ENCODE measurements at places on chromosomes 13 and 19.

GRCh38 chr13:31131470-31131961 is 30.2 kb downstream of the HSPH1 start:
- no peak for DNase-seq

- peak; percentile 86 for DNase-seq
Measured at GRCh38 chr13:50410921-50411746, 395.9 kb downstream of the KCNRG start.

GRCh38 chr19:14089662-14090508 is 666 bp downstream of the SAMD1 start:
- DNase-seq = peak; percentile 74

GRCh38 chr19:821825-822503 is at the start of gene PLPPR3:
Gene PLPPR3 (minus strand): TSS chr19:821955. CDS start chr19:821559, 396 bp downstream.
- no peak for DNase-seq

- DNase-seq = no peak
Measured at GRCh38 chr13:40146611-40147117, 491.2 kb downstream of the COG6 start.

GRCh38 chr13:111336666-111337065 is 16.2 kb downstream of the TEX29 start:
- DNase-seq = peak; percentile 49

DNA sequence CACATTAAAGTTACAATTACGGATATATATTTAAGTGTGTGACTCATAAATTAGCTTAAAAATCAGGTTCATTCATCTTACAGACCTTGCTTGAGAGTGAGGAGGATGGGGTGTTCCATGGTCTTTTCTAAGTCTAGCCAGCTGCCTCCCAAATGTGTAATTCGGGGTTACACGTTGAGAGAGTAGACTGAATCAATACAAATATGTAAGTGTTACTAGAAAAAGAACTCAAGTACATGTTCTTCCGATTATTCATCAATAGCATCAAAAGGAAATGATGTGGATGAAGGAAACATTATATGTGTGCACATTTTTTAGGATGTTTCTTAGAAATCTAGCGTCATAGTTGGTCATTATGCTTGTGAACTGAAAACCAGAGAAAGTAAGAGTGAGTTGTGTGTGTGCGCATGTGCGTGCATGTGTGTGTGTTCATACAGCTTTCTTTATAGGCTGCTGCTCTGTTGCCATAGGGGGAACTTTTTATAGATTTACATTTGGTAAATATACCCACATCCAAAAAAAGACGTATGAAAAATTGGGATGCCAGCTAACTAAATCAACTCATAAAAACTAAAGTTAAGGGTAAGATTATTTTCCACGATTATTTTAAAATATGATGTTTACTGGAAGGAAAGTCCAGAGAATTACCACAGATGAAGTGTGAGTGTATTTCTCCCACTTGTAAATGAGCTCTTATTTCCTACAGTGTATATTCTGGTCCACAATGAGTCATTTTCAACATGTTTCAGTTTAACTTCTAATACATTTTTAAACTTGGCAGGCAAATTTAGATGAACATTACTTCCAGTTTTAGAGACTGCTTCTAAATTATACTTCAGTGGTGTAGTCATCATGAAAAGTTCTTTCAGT is 82.4 kb downstream of the PIBF1 start:
- peak; percentile 69 for DNase-seq

- peak; percentile 83 for DNase-seq
Measured at GRCh38 chr19:49758292-49758691, 4.8 kb downstream of the TSKS start.

DNA sequence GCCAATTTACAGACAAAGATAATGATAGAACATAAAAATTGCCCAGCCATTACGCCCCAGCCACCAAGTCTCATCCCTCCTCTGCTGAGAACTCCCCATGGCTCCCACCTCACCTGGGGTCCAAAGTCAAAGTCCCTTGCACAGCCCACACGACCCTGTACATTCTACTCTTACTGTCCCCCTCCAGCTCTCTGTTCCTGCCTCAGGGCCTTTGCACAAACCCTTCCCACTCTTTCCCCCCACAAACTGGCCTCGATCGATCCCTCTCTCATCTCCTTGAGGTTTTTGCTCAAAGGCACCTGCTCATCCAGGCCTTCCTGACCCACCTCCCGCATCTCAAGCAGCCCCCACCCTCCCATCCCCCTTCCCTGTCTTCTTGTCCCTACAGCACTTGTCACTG is 1.3 kb downstream of the DOCK6 start:
- no peak for DNase-seq

GRCh38 chr19:7979559-7979958 is 25.9 kb downstream of the ELAVL1 start:
- no peak for DNase-seq

DNA sequence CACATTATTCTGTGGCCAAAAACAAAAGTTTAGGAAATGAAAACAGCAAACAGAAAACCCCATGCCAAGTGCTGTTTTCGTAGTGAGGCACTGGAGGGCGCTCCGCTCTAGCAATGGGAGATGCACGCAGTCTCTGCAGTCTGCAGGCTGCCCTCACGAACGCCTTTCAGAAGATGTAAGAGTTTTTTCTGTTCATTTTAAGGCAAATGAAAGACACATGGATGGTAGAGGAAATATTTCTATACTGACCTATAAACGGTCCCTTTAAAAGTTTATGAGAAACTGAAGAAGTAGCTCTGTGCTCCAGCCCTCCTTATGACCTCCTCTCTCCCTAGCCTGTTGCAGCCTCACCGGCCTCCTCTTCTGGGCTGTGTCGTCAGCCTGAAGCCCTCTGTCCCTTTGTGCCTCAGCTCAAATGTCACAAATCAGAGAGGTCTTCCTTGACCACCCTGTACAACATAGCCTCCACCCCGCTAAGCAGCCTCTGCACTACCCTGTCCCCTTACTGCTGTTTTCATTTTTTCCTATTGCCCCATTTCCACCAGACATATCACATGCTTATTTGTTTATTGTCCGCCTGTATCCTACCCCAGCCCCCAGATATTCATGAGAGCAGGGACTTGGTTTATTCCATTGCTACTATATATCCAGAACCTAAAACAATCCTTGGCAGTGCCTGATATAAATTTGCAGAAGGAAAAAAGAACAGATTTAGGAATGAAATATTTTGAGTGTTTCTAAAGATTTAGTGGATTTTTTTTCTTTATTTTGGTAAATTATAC is 116.4 kb downstream of the TM9SF2 start:
- DNase-seq = peak; percentile 38

DNA sequence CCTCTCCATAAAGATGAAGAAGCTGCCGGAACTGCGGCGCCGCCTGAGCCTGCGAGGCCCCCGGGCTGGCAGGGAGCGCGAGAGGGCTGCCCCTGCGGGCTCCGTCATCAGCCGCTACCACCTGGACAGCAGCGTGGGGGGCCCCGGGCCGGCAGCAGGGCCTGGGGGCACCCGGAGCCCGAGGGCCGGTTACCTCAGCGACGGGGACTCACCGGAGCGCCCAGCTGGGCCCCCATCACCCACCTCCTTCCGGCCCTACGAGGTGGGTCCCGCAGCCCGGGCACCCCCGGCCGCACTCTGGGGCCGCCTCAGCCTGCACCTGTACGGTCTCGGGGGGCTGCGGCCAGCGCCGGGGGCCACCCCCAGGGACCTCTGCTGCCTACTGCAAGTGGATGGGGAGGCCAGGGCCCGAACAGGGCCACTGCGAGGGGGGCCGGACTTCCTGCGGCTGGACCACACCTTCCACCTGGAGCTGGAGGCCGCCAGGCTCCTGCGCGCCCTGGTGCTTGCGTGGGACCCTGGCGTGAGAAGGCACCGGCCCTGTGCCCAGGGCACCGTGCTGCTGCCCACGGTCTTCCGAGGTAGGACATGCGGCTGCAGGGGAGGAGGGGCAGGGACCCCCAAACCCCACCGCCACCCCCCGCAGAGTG is 2.7 kb downstream of the SYDE1 start:
- no peak for DNase-seq

DNA sequence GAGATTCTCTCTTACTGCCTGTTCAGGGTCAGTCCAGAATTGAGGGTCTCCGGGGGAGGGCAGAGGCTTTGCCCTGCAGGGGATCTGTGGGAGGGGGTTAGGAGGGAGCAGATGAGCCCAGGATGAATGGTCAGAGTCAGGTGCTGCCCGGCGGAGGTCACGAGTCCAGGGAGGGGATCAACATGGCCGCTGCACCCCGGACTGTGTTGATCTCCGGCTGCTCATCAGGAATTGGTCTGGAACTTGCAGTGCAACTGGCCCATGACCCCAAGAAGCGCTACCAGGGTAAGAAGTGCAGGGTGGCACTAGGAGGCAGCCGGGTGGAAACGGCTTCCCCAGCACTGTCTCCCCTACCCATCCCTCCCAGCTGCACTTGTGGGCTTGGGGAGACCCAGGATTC is at the start of gene RDH8:
RDH8 (plus strand) TSS at position 168 of the 400 bp plus-strand sequence; CDS start at position 183, 15 bp downstream.
- DNase-seq = no peak

- DNase-seq = no peak
Measured at GRCh38 chr19:48053076-48053475, 9.2 kb upstream of the CABP5 start.

- peak; percentile 51 for DNase-seq
Measured at GRCh38 chr13:67554286-67554685, 324.1 kb upstream of the PCDH9 start.

- peak; percentile 21 for DNase-seq
Measured at GRCh38 chr13:34208336-34208735, 390.4 kb downstream of the RFC3 start.

- no peak for DNase-seq
Measured at GRCh38 chr13:98189841-98190505, 12.9 kb upstream of the RNF113B start.

- DNase-seq = no peak
Measured at GRCh38 chr19:35812220-35813042, at the start of gene PRODH2. Gene PRODH2 (minus strand): TSS chr19:35812845. CDS start chr19:35812805, 40 bp downstream.

- no peak for DNase-seq
Measured at GRCh38 chr13:39929583-39929982, 274.1 kb downstream of the COG6 start.

- no peak for DNase-seq
Measured at GRCh38 chr19:35738887-35739229, 3.4 kb downstream of the IGFLR1 start.

- peak; percentile 95 for DNase-seq
Measured at GRCh38 chr13:39565036-39565949, 37.7 kb downstream of the LHFPL6 start.

- no peak for DNase-seq
Measured at GRCh38 chr13:67036699-67037457, 193.3 kb downstream of the PCDH9 start.

- DNase-seq = no peak
Measured at GRCh38 chr13:40578055-40578454, 88.4 kb downstream of the FOXO1 start.

GRCh38 chr19:45478454-45479238 is 10.8 kb downstream of the FOSB start:
- peak; percentile 96 for DNase-seq

- no peak for DNase-seq
Measured at GRCh38 chr13:31929031-31929770, 102.4 kb upstream of the FRY start.

DNA sequence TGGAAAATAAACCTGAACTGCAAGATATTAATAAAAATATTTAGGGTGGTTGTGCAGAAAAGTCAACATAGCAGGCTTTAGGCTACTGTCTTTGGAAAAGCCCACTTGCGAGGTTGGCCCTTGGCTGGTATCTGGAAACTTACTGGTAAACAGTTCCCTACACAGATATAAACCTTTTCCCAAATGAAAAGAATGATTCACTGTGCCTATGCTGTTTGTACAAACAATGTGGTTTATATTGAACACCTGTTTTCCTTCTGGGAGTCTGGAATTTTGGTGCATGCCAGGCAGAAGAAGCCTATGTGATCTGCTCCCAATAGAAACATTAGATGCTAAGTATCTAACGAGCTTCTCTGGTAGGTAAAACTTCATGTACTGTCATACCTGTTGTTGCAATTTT is 29.7 kb upstream of the SOHLH2 start:
- DNase-seq = no peak

- no peak for DNase-seq
Measured at GRCh38 chr13:52446265-52446664, 4.2 kb downstream of the VPS36 start.

Measured in IMR-90 (cell line).